ENCODE measurements at places on chromosomes 16 and 17. TPM values are rescaled to one million over a fixed set of nuclear protein-coding genes. Genes with fewer than 3 reads are reported as not detected.
A peak's percentile ranks its signal among the peaks of the same experiment; 100 is the strongest.

CACNA1G gene
- total RNA-seq = 1.1 TPM

MYH1 gene
- total RNA-seq = not detected

CHST4 gene
- total RNA-seq = not detected

- peak; percentile 60 for DNase-seq
Observed at GRCh38 chr17:80931421-80932265, 60.0 kb upstream of the CHMP6 start.

SCN4A gene
- total RNA-seq = 2.2 TPM

SRCIN1 gene
- total RNA-seq = 0.93 TPM

TRPV3 gene
- 2.7 TPM for total RNA-seq

RNF222 gene
- not detected for total RNA-seq

DNA sequence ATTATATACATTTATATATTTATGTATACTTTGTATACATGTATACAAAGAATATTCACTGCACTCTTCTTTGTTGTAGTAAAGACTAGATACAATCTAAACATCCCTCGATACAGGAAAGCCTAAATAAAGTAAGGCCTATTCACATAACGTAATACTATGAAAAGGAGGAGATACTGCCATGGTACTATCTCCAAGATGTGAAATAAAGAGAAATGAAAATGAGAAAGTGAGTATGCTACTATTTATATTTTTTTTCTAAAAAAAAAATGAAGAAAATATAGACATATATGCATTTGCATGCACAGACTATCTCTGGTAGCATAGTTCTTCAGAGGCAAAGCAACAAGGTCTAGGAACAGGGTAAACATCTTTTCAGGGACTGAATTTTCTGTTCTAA lies 19.4 kb downstream of the CFDP1 start:
- DNase-seq = no peak

GRCh38 chr17:35368081-35368830 lies 5.2 kb downstream of the SLFN11 start:
- DNase-seq = no peak

CCL18 gene
- 3.2 TPM for total RNA-seq

DNA sequence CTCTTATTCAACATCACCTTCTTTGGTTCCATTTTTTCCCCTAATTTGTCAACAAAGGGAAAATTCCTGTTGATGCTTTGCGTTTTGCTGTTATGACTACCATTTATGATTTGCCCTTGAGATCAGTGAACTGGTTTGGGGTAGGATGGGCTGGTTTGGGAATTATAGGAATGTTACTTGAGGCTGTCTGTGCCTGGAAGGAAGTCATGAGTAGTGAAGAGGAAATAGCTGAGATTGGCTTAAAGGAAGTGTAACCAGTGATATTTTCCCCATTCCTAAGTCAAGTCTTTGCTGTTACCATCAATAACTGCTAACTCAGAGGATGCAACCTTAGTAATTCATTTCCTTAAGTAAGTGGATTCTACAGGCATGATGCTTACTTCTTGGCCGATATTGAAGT lies 179.2 kb downstream of the MAP2K6 start:
- no peak for DNase-seq

GRCh38 chr16:70730031-70730430 lies 44.2 kb upstream of the MTSS2 start:
- no peak for DNase-seq

DNA sequence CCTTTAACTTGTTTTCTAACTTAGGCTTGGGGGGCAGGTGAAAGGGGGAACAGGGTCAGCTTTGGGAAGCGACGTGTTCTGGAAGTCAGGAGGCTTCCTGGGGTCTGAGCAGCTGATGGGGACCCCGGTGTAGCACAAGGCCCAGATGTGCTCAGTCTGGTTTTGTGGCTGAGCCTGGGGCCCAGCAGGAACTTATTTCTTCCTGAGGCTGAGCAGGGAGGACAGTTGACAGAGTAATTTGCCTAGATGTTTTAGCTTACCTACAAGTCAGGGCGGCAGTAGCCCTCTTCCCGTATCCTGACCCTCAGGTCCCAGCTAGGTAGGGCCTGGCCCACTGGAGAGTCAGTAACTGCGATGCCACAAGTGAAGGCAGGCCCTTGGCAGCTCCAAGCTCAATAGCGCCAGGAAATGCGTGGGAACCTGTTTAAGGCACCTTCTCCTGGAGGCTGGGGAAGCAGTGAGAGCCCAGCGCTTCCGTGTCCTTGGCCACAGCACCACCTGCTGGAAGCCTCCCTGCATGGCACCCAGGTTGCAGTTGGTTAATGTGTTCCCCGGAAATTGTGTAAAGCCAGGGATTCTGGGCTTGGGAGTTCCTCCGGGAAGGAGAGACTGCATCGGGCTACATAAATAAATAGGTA lies 5.2 kb downstream of the CCR7 start:
- peak; percentile 96 for DNase-seq

TBC1D26 gene
- total RNA-seq = not detected

Data from posterior vena cava (tissue), 2 donors.